ENCODE measurements at places on chromosomes 13 and 19.

GRCh38 chr13:24050796-24051715 lies 109.5 kb upstream of the SPATA13 start:
- DNase-seq = no peak

GRCh38 chr19:1311543-1312091 lies 25.9 kb downstream of the EFNA2 start:
- no peak for DNase-seq

GRCh38 chr13:72552731-72553130 lies 174.7 kb downstream of the MZT1 start:
- no peak for DNase-seq

DNA sequence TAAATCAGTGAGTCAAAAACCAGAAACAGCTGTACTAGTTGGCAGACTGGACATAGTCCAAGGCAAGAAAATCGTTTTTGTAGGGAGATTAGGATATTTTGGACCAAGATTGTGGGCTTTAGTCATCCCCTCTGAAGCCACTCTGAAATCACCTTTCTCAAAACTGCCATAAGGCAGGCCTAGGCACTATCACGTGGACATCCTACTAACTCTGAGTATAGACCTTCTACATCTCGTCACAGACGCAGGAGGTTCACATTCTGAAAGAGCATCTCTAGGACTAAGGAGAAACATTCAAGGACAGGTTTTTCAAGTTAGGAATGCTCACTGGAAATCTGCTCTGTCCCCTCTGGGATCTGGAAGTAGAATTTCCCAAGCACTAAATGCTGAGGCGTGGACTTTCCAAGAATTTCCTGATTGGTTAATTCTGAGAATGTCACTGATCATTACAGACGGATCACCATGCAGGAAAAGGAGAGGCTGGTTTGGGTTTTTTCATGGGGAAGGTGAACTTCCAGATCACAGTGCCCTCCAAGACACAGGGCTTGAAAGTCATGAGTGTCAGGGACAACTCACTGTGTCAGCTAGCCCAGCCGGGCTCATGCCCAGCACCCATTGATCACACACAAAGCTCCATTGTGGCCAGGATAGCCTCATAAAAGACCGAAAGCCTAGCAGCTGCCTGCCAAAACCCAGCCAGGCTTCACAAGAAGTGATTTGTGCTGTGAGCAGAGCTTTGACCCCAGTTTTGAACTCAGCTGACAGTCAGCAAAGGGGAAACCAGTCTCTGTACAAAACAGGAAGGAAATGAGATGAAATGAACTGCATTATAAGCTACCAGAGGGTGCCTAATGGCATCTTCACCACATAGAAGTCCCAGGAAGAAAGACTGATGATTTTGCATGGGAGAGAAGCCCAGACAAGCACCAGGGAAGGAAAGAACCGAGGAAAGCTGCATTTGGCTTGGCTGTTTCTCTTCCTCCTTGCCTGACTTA lies 2.7 kb upstream of the RUBCNL start:
- DNase-seq = no peak

DNA sequence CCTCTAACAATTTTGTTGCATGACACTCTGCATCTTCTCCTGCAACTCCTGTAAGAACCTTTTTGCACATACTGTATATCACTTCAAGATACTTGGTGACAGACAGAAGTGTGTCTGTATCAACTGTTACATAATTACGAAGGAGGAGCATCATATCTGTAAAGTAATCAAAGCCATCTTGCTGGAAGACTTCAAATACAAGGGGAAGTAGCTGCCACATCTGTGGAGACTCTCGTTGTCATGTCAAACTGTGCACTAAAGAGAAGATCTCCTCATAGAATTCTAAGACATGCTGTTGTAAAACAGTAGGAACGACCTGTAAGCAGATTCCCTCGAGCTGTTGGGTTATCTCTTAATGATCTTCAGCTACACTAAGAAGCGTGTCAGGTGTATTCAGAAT lies 38.0 kb upstream of the SPATA13 start:
- DNase-seq = no peak

- no peak for DNase-seq
Measured at GRCh38 chr19:42548552-42548951, 20.3 kb upstream of the CEACAM1 start.

GRCh38 chr13:30624630-30625029 lies 6.9 kb downstream of the USPL1 start:
- DNase-seq = no peak

DNA sequence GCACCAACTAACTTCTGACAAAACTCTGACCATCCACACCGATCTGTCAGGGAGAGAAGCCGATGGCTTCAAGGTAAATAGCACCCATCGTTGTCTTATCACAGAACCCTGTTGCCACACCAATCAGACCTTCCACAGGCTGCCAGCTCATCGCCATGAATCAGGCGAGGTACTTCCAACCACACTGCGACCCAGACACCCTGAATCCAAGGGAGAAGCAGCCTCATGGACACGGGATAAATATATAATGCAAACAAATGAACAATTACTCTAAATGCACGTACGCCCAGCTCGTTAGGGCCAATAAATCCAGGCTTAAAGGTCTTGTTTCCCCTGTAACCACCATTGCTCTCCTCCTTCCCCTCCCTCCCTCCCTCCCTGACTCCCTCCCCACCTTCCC lies 20.8 kb downstream of the RANBP3 start:
- no peak for DNase-seq
